CD4-positive, alpha-beta T cell treated with Interleukin-15 for 4 hours (primary cell): ENCODE measurements at places on chromosomes 4 and X.

DNA sequence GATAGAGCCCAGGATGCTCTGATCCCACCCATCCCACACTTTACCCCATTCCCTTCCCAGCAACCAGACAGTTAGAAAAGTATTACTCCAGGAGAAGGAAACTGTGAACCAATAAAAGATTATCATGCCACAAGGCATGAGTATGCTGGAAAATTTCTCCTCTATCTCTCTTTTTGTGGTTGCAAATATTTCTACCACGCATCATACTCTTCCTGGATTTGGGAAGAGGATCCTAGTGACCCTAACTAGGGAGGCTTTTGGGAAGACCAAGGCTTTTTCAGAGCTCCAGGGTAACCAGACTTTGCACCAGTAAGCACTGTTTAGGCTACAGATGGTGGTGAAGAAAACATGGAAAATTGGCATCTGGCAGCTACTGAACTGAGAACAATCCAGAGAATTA, 257.6 kb upstream of the CLNK start:
- no peak for DNase-seq

DNA sequence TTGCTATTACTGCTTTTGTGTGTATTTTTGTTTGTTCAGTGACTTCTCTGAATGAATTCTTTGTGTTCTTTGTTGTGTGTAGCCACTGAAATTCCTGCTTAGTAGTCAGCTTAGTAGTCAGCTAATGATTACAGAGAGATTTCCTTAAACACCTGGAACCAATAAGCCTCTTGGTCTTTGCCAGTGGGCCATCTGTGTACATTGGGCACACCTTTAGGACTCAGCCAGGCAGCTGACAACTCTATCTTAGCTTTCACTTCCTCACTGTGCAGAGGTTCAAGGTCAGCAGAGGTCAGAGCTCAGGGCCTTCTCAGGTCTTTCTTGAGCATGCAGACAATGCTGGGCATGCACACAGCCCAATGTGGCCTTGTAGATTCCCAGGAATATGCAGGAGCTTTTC, 59.3 kb downstream of the RWDD4 start:
- no peak for DNase-seq

DNA sequence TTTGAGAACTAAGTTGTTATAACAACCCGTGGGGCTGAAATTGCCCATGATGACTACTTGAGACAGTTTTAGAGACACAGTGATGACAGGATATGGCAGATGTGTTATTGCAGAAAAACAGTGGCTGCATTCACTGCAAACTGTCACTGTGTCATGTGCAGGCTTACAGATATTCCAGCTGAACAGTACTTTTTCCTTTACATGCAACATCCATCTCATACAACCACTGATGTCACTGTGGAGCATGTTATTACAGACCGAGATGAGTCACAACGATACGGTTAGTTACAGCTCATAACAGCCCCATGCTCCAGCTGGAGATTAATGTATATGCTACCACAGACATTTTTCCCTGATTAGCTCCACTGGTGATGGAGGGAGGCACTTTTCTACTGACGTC, 207.4 kb downstream of the TMA16 start:
- no peak for DNase-seq

- DNase-seq: no peak
Measured at GRCh38 chr4:99986792-99987191, 36.7 kb upstream of the H2AZ1 start.

DNA sequence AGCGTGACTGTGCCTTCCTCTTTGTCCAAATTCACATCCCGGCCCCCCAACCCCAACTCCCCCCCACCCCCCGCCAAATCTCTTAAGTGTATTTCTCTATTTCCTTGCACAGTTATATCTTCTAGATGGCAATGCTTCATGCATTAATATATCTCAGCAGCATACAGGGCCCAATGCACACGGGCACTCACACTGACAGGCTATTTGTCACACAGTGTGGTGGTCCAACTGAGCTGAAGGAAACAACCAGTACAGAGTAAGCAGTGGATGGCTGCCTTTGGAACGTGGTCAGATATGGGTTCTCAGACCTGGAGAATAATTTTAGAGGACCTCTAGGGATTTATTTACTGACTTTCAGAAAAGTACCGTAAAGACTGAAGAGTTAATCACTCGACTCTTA, 681 bp downstream of the EXOC1 start:
- no peak for DNase-seq

- DNase-seq: no peak
Measured at GRCh38 chr4:128307123-128307571, 19.5 kb upstream of the PGRMC2 start.

- no peak for DNase-seq
Measured at GRCh38 chrX:139889760-139890159, 43.1 kb downstream of the ATP11C start.

DNA sequence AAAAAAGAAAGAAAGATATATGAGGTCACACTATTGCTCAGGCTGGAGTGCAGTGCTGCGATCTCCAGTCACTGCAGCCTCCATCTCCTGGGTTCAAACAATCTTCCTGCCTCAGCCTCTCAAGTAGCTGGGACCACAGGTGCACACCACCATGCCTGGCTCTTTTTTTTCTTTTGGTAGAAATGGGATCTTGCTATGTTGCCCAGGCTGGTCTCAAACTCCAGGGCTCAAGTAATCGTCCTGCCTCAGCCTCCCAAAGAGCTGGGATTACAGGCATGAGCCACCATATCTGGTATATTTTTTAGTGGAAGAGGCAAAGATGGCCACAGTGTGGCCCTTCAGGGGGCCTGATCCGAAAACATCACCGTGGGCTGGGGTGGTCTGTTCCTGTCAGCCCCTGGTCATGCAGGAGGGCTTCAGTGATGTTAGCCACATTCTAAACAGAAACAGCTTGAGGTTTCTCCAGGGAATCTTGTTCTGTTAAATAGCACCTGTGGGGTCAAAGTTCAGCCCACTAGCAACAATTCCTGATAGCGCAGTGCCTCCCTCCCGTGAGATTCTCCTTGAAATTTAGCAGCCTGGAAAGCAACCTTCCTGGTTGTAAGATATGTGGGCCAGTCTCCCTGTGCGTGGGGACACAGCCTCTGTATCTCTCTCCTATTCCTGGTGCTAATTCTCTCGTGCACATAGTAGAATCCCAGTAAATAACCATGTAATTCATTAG, 7.3 kb upstream of the DHRSX start:
- DNase-seq: no peak

- DNase-seq: no peak
Measured at GRCh38 chr4:26076896-26077295, 162.9 kb downstream of the SMIM20 start.

- DNase-seq: no peak
Measured at GRCh38 chr4:155694100-155694785, 27.6 kb downstream of the GUCY1A1 start.

DNA sequence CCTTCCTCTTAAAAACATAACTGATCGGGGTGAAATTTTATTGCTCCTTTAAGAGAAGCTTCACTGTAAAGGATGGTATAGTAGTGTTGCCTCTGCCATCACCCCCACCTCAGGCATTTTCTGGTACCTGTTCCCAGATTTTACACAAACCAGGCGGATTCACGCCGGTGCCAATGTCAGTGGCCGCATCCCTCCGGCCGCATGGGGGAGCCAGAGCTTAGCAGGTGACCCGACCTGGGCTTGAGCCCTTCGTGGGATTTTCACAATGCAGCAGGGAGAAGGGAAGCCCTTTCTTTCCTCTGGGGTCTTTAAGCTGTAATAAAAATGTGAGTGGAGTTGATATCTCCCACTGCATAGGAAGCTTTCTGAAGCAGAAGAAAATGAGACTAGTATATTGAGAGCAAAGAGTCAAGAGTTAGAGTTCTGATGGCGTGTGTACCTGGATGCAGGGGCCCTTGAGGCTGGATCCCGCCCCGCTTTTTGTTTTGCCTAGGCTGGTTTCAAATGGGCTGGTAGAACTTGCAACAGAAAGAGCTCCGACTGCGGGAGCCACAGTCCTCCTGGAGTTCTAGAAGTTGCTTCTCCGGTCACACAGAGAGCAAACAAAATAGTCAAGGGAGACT, 59.4 kb downstream of the POLR2B start:
- no peak for DNase-seq

DNA sequence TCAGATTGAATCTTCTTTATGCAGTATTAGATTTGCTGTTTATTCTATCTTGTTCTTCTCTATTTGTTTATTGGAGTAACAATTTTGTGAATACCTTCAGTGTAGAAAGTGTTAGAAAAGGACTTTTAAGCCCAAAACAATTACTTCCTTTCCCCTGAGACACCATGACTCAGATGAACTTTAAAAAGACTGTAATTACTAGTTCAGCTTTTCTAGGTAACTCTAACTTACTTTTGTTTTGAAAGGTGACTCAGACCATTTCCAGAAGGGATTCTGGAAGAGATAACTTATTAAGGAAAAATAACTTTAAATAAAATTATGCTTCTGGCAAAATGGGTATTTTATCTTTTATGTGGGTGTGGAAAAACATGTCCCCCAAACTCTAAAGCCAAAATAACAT, 561.5 kb upstream of the PCDH10 start:
- no peak for DNase-seq

GRCh38 chr4:183499801-183500200, 5.1 kb upstream of the ING2 start:
- no peak for DNase-seq

DNA sequence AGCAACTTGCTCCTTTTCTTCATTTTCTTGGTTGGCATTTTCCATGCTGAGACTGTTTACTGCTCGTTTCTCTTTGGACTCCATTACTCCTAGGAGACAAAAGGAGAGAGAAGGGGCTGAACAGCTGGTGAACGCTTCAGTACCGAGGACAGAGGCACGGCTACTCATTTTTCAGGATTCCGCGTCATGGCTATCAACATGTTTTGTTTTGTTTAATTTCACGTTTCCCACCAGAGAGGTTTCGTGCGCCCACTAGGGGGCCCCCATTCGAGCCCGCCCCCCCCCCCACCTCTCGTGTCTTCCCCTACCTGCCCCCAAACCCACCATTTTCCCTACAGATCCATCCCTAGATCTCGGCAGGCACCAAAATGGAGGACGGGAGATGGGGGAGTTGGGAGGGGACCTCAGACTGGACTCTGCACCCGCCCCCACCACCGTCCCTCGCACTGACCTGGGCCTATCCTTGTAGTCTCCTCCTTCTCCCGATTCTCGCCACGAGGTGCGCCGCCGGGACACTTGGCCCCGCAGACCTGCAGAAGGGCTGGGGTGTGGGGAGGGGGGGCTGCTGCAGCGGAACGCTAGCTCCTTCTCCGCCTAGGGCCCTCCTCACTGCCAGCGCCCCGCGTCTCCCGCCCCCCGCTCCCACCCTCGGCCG, 653 bp downstream of the BEX1 start:
- DNase-seq: no peak

DNA sequence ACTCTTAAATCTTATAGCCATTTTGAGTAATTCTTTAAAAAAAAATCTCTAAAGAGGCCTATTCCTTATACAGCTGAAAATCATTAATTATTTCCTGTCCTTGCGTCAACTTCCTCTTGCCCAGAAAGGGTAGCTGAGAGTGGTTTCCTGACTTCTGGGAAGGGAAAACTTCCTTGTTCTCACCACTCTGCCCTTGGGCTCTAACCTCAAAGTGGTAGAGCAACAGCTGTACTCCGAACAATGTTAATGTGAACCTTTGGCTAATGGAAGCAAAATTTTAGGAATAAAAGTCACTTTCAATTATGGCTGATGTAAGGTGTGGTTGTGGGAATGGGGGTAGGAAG, 15.3 kb downstream of the KLHL2 start:
- no peak for DNase-seq

DNA sequence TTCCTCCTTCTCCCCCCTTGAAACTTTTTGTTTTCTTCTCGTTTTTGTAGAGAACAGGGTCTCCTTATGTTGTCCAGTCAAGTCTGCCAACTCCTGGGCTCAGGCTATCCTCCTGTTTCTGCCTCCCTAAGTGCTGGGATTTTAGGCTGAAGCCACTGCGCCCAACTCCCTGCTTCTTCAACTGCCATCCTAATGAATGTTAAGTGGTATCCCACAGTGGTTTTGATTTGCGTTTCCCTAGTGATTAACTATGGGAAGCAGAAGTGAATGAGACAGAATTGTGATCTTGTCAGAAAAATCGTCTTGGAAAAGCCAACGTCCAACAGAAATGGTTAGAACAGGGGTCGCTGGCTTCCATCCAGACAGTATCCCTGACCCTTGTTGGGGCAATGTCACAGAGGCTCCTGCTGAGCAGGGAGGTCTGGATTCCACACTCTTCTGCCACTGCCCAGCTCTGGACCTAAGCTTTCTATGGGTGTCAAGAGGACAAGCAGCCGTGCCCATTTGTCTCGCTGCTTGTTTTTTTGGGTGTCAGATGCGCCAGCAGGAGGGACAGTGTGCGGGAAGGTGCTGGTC, 869 bp upstream of the ADD1 start:
- DNase-seq: no peak

GRCh38 chrX:100643956-100644860, at the start of gene SRPX2:
Gene SRPX2, plus strand, starts transcription at chrX:100644199. Its CDS starts 2,124 bp downstream, at chrX:100646323.
- no peak for DNase-seq

DNA sequence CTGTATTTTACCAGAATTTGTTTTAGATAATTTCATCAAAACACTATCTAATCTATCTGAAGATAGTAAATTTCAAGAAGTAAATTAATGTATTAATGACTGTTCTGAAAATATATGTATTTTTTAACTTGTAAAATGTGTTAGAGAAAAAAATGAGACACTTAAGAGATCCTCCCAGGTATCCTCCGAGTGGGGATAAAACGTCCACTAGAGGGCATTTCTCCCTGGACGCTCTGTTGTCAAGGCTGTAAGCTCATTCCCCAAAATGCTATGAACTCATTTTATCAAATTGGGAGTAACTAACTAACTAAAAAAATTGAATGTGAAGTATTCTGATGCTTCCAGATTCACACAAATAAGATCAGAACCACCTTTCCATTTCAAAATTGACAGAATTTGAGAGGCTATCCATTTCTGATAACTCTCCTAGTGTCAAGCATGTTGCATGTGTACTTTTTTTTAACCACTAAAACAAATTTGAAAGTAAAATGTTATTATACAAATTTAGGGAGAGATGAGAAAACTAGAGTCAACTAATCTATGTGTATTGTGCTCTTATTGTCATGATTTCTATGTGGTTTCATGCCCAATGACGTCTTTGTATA, 337.3 kb upstream of the HS3ST1 start:
- DNase-seq: no peak

DNA sequence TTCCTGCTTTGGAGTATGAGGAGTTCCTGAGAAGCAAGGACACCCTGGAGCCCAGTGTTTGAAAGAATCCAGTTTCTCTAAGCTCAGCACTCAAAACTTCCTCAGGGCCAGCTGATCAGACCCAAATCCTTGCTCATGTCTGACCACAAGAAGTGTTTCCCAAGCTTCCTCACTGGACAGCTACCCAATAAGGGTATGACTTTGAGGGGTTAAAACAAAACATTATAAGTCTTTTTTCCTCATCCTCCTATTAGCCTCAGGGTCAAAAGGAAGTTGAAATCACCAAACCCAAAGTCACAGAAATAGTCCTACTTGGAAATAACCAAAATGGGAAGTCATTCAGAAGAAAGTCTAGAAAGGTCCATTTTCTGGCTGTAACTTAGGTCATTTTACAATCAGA, 13.7 kb downstream of the ZBTB33 start:
- DNase-seq: no peak

DNA sequence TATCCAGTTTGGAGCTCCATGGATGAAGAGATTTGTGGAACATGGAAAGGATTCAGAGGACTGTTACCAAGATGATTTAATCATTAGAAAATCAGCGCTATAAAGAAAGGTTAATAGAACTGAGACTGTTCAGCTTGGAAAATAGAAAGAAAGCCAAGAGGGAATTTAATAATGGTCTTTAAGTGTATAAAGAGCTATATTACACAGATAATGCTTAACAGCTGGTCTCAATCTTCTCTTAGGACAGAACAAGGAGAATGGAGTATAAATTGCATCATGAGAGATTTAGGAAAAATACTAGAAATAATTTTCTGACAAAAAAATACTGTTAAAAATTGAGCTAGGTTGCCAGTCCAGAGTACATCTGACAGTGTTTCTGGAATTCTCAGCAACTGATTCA, 91.3 kb upstream of the MAGEC2 start:
- no peak for DNase-seq
